ENCODE measurements at places on chromosomes 16 and 17.

DNA sequence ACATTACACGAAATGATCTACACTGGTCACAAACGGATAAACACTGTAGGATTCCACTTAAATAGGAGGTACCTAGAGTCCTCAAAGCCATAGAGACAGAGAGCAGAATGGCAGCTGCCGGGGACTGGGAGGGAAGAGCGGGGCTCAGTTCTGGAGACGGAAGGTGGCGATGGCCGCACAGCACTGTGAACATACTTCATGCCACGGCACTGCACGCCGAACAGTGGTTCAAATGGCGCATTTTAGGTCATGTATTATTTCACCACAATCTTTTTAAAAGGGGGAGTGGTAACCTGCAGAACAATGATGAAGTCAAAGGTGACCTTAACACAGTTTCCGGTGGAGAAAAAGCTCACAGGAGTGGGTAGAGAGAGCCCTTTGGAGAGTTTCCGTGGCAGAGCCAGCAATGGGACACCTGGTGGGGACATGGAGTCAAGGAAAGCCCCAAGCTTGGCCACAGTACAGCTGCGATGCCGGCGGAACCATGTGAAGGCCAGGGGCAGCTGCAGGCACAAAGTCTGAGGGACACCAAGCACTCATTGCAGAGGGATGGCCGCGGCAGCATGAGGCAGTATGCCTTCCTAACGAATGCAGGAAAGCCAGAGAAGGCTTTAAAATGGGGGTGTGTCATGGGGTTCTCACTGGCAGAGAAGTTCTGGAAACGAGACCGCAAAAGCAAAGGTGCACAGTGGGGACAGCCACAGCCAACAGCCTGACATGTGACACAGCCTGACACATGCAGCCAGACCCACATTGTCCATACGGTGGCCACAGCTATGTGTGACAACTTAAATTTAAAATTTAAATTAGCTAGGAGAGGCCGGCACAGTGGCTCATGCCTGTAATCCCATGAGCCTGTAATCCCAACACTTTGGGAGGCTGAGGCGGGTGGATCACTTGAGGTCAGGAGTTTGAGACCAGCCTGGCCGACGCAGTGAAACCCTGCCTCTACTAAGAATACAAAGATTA lies 7.3 kb downstream of the FLCN start:
- DNase-seq: no peak

DNA sequence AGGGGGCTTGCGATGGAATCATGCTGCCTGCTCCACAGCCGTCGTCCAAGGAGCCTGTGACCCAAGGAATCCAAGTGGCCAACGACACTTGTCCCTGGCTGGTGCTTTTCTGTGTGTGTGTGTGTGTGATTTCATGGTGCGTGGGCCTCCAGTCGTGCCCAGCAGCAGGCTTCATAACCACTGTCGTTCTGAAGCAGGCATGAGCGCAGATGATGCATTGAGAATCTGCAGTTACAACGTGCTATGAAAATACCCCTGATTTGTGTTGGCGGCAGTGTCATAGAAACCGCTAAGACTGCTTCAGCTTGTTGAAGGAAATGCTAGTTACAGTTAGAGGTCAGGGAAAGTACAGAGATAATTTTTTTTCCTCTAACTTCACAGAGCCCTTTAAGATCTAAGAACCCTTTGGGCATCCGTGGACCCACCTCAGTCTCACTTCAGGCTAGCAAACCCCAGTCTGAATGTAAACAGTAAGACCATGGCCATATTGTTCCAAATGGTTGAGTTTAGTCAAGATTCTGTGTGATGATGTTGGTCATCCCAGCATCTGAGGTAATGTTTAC lies 15.6 kb downstream of the C16orf90 start:
- DNase-seq: no peak

- DNase-seq: no peak
Measured at GRCh38 chr17:7982173-7982572, 20.2 kb upstream of the GUCY2D start.

- DNase-seq: no peak
Measured at GRCh38 chr16:72098936-72099335, 5.3 kb downstream of the DHX38 start.

DNA sequence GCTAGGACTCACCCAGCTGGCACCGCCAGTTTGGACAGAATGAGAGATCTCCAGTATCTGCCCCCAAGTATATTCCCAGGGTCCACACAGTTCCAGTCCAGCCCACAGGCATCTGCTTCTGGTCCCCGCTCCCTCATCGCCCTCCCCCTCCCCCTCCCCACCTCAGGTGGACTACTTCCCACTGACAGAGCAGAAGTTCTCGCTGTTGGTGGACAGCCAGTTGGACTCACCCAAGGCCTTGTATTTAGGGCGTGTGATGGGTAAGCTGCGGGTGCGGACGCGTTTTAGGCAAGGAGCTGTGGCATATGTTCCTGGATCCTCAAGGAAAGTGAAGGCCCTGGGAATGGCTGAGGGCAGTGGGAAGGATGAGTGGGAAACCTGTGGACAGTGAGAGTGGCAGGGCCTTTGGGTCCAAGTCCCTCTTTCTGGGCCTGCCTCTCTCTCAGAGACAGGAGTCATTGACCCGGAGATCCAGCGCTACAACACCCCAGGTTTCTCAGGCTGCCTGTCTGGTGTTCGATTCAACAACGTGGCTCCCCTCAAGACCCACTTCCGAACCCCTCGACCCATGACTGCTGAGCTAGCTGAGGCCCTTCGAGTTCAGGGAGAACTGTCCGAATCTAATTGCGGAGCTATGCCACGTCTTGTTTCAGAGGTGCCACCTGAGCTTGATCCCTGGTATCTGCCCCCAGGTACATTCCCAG lies 14.9 kb downstream of the CNTNAP1 start:
- DNase-seq: no peak

GRCh38 chr17:71327376-71328059 lies 793.3 kb upstream of the SOX9 start:
- DNase-seq: no peak

DNA sequence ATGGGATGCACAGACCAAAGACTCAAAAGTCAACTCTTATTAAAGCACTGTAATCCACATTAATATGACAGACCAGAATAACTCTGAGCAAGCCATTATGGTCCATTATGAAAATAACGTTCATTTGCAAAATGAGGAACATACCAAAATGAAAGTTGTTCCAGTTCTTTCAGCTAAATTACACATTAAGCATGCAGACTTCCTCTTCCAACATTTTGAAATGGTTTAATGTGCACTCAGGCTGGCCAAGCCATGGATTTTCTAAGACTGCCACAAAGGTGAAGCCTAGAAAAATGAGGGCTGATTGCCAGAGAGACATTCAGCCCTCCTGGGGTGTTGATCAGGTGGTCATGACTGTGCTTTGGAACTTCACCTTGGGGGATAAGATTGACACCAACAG lies 56.7 kb upstream of the NOG start:
- DNase-seq: no peak

GRCh38 chr16:66364117-66364958 lies 2.2 kb upstream of the CDH5 start:
- DNase-seq: no peak
